ENCODE measurements at places on chromosomes 4 and X. TPM values are rescaled to one million over a fixed set of nuclear protein-coding genes. Genes with fewer than 3 reads are reported as not detected.

Gene POLA1
- total RNA-seq, result 21.1 TPM

Gene TIGD4
- total RNA-seq, result 1.00 TPM

Gene GPR50
- not detected for total RNA-seq

Gene CXCL8
- total RNA-seq, result 8.6 TPM

Gene ARFIP1
- 52.0 TPM for total RNA-seq

Gene IL1RAPL1
- 3.0 TPM for total RNA-seq

Gene ZFP42
- 0.67 TPM for total RNA-seq

Gene IL1RAPL2
- not detected for total RNA-seq

Gene PABPC5
- 4.1 TPM for total RNA-seq

Gene IL2
- not detected for total RNA-seq

Gene EDA
- total RNA-seq, result 0.67 TPM

Gene ACE2
- total RNA-seq, result not detected

Gene ELOVL6
- total RNA-seq, result 15.8 TPM

Gene PNMA5
- not detected for total RNA-seq

Gene ARHGAP6
- total RNA-seq, result 0.46 TPM

Gene SPACA5
- total RNA-seq, result not detected

Gene SSX4
- total RNA-seq, result under 0.01 TPM

Gene DUSP21
- total RNA-seq, result not detected

Gene LIMCH1
- 0.31 TPM for total RNA-seq

Gene HDX
- 8.0 TPM for total RNA-seq

Gene NKX6-1
- total RNA-seq, result not detected
